ENCODE measurements at places on chromosomes 7 and 10.

DNA sequence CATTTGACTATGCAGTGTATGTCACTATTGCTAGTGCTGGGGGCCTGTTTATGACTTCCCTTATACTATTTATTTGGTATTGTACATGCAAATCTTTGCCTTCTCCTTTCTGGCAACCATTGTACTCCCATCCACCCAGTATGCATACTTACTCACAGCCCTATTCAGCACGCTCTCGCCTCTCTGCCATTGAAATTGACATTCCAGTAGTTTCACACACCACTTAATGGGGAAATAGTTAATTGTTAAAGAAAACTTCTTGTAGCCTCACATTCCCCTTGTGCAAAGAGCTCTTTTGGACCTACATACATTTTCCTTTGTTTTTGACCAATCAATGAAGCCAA, 9.9 kb downstream of the CLDN12 start:
- DNase-seq, result no peak

DNA sequence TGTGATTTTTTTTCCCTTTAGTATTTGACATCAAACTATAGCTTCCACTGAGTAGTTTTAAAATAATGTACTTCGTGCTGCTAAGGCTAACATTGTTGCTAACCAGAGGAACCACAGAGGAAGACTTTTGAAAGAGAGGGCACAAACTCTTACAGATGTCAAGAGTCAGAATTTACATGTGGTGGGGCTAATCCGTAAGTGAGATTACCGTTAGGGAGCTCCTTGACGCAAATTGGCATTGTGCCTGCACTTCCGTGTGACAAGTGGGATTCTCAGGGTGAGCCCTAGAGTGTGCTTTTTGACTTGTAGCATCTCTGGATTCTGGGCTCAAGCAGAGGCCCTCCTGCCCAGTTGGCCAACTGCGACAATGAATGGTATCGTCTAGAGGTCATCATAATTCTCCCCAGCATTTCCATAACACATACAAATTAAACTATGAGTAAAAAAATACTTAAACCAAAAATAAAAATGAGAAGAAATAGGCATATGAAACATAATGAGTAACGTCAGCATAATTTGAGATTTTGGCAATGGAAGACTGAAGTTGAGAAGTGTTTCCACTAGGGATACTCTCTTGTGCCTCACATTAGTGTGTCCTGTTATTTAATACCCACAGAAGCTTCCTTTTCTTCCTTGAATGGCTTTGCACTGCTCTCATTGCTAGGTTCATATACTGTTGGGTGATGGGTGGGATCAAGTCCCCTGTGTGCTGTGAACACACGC, 164.0 kb downstream of the SDK1 start:
- DNase-seq, result no peak

DNA sequence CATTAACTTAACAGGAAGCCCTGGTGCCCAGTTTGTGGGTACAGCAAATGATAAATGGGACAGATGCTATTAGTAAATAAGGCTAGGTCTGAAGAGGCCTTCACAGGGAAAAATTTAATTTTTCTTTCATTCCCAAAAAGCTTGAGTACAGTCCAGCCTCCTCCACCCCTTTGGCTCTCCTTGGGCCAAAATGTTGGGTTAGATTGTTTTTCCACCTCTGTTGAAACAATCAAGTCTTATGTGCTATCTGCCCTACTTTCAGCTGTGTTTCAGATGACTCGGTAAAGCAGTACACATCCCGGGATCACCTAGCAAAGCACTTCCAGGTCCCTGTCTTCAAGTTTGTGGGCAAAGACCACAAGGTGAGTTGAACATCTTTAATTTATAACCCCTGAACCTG, 24.3 kb downstream of the PLA2G12B start:
- peak; percentile 58 for DNase-seq

- DNase-seq, result no peak
Observed at GRCh38 chr7:132610995-132611394, 34.7 kb upstream of the PLXNA4 start.

DNA sequence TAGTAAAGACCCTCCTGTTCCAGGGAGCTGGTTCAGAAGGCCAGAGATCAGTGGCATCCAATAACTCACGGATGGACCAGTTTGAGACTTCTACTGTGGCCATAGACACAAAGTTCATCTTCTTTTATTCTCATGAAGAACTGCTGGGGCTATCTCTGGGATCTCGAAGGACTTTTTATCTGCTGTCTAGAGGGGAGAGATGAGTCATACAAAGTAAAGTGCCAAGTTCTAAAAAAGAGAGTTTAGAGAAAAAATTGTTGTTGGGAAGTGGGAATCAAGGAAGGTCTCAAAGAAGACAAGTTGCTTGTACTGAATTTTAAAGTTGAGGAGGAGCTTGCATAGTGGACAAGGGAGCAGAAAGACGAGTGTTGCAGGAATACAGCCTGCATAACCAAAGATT, 8.0 kb upstream of the FAM221A start:
- no peak for DNase-seq

DNA sequence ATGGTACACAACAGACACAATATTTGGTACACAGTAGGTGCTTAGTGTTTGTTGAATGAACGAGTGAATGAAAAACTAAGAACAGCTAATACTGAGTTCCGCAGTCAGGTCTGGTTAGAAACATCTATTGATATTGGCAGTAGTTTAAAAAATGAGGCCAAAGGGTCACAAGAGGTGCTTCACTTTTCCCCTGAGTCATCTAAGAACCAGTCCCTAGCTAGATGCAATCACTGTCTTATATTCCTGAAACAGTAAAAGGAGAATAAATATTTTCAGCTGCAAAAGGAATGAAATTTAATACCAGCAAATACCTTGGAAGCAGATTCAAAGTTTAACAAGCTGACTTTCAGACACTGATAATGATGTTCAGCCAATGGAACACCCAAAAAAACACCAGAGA, 54.5 kb downstream of the SCRN1 start:
- no peak for DNase-seq

DNA sequence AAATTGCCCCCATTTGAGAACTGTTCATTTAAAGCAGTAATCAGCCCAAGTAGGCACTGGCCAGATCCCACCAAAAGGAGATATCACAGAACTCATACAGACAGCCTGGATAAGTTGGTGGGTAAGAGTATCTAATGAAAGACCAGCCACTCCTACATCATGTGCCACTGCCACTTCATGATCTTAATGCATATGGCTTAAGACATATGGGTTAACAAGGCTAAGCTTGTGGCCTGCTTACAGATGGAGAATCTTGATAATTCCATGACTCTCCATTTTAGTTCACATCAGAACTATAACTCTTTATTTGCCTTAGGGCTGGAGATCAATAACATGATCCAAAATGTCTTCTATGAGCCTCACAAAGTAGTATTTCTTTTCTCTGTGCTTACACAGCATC, 6.8 kb upstream of the IFIT1B start:
- DNase-seq, result no peak

- DNase-seq, result no peak
Observed at GRCh38 chr10:5670662-5671375, 4.4 kb upstream of the ASB13 start.

DNA sequence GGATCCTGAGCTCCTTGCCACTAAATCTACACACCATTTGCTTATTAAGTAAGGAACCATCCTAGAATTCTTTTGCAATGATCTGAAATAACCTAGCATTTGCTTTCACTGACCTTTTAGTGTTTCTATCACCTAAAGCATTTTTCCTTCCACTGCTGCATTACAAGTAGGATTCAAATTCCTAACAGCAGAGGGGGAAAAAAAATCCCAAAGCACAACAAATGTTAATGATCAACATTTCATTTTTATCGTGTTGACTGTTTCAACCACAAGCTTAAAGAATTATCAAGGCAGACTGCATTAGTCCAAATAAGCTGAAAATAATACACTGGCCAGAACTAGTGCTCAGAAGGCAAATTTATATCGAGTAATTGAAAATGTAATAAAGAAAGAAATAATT, 174.7 kb upstream of the TCF7L2 start:
- DNase-seq, result no peak

GRCh38 chr7:118132764-118133163, 51.2 kb upstream of the LSM8 start:
- DNase-seq, result no peak

- DNase-seq, result no peak
Observed at GRCh38 chr7:138853448-138853847, 55.5 kb upstream of the ATP6V0A4 start.

- no peak for DNase-seq
Observed at GRCh38 chr7:105920766-105921165, 42.3 kb upstream of the CDHR3 start.

DNA sequence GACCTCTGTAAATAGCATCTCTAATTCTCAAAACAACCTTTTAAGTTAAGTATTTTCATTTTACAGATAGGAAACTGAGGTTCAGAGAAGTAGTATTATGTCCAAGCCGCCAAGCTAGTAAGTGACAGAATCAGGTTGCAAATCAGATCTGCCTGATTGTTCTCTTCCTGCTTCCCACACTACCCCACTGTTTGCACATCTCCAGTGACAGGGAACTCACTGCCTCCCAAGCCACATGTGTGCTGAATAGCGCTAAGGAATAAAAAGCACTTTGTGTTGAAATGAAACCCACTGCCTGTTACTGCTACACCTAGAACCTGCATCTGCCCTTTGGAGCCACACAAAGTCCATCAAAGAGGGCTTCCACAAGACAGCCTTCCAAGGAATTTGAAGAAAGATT, 45.1 kb upstream of the WDR11 start:
- no peak for DNase-seq

DNA sequence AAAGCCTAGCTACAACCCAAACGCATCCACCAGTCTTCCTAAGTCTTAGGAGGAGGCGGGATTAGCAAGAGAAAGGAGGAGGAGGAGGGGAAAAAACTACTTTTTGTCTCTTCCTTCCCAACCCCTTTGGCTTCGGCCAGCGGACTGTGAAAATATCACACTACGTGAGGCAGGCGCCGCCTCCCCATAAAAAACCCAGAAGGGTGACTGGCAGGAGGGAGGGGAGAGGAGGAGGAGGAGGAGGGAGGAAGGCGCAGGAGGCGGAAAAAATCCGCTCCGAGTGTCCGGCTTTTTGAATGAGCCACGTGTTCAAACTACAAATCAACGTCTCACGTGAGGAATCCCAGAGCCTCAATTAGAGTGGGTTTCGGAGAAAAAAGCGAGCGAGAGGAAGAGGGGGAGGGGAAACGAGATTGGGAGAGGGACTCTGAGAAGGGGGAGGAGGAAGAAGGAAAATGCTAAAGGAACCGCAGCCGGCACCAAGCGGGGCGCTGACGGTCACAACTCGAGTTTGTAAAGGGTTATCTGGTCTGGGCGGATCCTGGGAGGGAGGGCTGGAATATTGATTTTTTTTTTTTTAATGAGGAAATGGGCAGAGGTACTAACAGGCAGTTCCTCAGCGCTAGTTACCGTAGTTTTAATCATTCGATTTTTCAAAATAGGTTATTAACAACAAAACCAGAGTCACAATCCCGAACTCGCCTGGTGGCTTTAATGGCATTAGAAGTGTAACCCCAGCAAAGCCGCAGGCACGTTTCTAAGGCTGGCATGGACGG, at the start of gene IGF2BP3:
TSS of gene IGF2BP3 (minus strand) at position 162 of the 776 bp plus-strand sequence. CDS start 381 bp downstream, outside the sequence.
- peak; percentile 93 for DNase-seq

DNA sequence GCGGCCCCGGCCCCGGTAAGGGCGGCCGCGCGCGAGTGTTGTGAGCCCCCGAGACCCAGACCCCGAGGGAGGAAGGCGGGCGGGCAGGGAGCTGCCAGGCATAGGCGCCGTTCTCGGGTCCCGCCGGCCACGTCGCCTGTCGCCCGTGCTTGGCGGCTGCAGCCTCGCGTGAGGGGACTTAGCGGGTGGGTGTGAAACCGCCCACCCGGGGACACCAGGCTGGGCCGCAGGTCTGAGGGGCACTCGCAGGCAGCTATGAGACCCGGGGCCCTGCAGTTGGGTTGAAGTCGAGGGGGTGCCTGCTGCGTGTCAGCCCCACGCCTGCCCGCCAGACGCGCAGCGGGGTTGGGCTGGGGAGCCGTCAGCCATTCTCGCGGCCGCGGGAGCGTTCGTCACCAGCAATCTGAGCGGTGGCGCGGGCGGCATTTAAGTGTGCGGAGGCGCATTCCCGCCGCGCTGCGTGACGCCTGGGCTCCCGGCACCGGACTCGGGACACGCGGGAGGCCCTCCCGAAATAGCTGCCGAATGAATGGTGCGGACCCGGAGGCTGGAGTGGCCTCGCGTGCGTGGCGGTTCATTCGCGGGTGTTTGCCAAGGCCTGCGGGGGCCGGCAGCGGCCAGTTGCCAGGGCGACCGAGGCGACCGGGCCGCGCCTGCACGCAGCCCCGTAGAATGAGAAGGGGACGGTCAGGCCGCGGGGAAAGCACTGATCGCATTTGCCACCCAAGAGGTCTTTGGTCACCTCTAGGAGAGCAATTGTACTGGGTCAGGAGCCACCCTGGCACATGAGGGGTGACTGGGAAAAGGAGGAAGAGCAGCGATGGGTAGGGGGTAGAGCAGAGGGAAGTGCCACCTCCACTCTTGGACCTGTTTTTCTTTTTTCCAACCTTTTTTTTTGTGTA, 750 bp downstream of the ZNF398 start:
- DNase-seq, result peak; percentile 42

GRCh38 chr10:111086574-111086973, 9.7 kb downstream of the ADRA2A start:
- no peak for DNase-seq

- peak; percentile 93 for DNase-seq
Observed at GRCh38 chr10:5446390-5446926, 34.1 kb downstream of the NET1 start.

DNA sequence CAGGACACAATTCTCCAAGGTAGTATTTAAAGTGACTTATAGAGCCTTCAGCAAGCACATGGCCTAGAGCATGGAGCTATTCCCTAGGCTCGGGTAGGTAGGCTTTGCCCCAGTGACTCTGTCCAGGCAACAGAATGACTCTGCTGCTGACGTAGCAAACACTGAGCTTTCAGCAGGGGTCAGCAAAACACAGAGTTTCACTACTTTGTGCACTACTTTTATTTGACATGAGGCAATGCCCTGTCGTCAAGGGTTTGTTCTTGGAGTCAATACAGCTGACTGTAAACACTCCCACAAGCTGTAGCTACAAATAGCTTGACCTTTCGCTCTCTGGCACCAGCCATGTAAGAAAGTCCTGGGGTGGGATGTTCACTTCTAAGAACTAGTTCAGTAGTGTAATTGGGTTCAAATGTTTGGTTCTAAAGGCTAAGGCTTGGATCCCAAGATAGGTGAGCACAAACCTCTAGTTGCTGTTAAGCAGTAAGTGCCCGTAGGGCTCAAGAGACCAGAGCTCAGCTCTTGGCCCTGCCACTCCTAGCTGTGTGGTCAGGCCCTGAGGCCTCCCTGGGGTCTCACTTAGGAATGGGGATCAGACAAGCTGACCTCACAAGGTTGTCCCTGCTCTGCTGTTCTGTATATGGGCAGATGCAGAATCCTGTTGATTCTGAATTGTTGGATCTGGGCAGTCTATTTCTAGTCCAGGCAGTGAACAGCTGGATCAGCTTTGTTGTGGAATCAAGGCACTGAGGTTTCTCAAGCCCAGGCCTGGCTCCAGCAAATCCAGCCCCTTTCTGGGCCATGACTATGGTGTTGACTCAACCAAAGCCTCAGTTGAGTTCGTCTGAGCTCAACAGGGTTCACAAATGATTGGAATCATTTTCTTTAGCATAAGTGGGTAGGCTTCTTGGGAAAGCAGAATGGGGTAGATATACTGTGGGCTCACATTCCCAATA, 10.7 kb downstream of the NODAL start:
- DNase-seq, result peak; percentile 36
